NCI-H82 (cell line): ENCODE measurements at places on chromosomes 1 and 21.

GRCh38 chr1:55329808-55330432 is 114.8 kb upstream of the USP24 start:
- no peak for DNase-seq

DNA sequence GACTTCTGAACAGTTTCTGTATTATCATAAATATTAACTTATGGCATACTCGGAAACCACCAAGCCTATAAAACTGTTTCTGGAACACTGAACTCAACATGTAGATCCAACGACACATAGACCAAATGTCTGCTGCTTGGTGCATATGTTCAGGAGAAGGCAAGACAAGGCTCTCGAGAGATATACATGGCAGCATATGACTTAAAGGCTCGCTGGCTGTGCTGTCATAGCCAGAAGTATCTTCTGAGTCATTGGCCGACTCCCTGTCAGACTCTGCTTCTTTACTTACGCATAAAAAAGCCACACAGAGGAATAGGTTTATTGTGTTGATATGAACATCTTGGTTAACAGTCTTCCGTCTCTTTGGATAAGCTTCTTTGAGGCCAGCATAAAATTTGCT is 60.6 kb downstream of the LYST start:
- no peak for DNase-seq

DNA sequence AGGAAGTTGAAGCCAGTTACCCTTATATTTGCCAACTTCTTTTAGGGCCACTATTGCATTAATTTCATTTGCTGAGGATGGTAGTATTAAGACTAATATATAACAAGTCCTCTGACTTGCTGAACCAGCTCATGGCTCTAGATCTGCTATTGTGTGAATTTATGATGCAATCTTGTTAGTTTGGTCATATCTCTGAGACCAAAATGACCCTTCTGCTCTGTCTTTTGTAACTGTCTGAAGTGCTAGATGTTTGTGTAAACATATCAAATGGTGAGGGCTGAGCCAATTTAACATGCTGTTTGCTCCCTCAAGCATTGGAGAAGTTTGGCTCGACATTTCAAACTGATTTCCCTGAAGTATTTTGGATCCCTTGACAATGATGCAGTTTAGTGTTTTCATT is 106.9 kb upstream of the PTGFR start:
- no peak for DNase-seq

- no peak for DNase-seq
These were observed 70.0 kb upstream of the MAGI3 start for GRCh38 chr1:113320272-113320671.

DNA sequence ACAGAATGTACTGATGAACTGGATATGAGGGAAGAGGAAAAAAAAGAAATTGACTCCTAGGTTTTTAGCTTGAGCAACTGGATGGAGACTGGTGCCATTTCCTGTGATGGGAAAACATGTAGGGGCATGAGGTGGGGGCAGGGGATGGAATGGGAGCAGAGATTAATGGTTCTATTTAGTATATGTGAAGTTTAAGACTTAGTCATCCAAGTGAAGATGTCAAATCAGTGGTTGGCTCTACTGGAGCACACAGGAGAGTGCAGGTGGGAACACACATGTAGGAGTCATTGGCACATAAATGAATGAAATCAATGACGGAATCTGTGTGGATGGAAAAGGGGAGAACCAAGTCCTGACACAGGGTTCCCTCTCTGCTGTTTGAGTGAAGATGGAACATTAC is 224.4 kb upstream of the COA6 start:
- no peak for DNase-seq

DNA sequence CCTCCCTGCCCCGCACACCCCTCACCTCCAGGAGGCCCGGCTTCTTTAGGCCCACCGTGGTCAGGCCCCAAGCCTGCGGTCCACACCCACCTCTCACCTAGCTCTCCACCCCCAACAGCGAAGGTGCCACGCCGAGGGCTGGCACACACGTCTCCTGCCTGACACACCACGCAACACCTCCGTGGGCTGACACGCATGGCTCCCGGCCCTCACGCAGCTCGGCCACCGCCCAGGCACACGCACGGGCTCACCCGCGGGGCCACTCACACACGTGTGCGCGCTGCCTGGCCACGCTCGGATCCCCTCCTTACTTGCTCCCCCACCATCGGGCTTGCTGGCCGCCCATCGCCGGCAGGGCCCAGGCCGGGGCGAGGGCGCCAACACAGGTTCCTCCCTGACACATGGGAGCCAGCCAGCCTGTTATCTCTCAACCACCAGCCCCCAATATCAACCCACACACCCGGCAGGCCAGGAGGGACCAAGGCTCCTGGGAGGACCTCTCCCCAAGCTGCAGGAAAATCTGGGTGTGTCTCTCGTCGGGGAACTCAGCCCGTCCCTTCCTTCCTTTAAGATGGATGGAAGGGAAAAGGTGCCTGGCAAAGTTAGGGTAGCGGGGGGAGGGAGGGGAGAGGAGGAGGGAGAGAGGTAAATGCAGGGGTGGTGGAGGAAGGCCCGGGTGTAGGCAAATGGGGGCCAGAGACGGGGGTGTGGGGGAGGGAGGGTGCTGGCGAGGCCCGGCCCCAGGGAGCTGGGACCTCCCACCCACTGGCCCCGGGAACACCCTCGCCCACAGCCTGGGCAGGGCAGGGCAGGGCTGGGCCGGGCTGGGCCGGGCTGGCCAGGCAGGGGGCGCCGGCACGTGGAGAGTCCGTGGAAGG is 546 bp downstream of the ELOVL1 start:
- DNase-seq: peak; percentile 81
